ENCODE measurements at places on chromosomes 13 and 19. TPM values are rescaled to one million over a fixed set of nuclear protein-coding genes. Genes with fewer than 3 reads are reported as not detected.

DNA sequence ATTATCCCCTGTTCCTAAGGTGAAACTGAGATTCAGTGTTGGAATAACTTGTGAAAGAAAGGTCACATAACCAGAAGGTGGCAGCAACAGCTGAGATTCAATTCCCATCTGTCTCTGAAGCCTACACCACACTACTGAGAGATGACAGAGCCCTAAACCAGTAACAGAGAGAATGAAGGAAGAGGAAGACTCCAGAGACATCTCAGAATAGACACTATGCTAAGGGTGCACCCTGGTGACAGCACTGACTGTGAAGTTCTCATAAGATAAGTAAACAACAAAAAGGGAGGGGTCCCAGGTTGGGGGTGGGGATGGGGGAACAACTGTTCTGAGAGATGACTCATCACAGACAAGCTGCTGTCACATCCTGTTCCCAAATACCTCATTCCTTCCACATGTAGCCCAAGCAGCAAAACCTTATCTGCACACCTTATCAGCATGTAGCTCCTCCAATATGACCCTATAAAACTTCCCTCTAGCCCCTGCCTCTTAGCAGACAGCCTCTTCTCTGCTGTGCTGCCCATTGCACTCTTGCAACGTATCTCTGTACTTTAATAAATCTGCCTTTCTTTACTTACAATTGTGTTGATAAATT lies 46.5 kb downstream of the UTP14C start:
- peak; percentile 2 for DNase-seq

DNA sequence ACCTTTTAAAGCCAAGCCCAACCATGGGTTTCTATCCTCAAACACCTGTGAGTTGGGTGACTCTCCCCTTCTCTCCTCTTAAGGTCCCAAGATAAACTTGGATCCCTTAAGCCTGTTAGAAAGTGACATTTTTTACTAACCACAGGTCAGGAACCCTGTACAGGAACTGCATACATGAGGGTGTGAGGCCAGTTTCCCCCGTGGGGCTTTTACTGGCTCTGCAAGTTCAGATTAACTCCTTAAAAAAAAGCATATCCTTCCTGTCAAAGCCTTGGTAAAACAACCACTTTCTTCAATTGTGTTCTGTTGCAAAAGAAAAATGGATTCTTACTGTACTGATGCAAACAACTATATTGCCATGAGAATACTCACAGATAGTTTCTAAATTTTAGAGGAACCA lies 2638.7 kb upstream of the PCDH20 start:
- no peak for DNase-seq

DNA sequence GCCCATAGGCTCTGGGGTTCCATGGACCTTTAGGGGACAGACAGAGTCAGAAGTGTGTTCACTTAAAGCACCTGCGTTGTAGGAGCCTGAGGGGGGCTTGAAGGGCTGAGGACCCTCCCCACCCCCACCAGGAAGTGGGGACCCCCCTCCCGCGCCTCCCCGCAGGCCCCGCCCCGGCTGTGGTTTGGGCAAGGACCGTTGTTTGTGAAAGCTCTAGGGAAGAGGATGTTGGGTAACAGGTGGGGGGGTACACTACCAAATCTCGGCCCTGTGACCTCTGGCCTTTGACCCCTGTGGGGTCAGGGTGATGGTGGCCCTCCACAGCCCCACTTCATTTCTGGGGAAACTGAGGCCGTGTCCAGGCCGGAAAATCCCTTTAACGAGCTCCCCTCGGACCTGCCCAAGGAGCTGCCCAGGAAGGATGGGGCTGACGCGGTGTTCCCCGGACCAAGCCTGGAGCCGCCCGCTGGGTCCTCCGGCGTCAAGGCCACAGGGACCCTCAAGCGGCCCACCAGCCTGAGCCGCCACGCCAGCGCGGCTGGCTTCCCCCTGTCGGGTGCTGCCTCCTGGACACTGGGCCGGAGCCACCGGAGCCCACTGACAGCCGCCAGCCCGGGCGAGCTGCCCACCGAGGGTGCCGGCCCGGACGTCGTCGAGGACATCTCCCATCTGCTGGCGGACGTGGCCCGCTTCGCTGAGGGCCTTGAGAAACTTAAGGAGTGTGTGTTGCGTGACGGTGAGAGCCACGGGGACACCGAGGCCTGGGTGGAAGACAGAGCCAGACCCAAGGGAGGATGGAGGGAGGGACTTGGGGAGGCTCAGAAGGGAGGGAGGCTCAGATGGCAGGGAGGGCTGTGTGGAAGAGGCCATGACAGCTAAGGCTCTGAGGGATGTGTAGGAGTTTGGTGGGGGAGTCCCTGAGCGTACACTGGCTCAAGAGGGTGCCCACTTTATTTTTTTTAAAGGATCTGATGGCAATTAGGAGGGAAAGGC lies 1.3 kb downstream of the ARHGAP45 start:
- DNase-seq, result no peak

Gene ACER1
- total RNA-seq, result not detected

DNA sequence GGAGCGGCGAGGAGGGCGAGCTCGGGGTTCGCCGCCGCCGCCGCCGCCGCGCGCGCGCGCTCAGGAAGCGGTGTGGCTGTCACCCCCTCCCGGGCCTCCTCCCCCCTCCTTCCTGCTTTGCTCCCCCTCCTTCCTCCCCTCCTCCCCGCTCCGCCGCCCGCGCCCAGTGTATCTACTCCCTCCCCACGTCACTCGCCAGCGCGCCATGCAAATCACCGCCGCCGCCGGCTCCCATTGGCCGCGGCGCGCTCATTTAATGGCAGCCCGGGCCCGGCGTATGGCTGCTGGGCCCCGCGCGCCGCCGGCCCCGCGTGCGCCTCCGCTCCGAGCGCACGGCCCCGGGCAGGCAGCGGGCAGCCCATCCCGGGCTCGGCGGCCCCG lies 335 bp upstream of the SOX1 start:
- DNase-seq, result peak; percentile 80

All from tongue (tissue), 3 donors.